ENCODE measurements at places on chromosomes 16 and 17.

- no peak for DNase-seq
Measured at GRCh38 chr17:80785477-80786178, 206.0 kb upstream of the CHMP6 start.

GRCh38 chr17:81254955-81255717 is 16.0 kb downstream of the NDUFAF8 start:
- DNase-seq = no peak

DNA sequence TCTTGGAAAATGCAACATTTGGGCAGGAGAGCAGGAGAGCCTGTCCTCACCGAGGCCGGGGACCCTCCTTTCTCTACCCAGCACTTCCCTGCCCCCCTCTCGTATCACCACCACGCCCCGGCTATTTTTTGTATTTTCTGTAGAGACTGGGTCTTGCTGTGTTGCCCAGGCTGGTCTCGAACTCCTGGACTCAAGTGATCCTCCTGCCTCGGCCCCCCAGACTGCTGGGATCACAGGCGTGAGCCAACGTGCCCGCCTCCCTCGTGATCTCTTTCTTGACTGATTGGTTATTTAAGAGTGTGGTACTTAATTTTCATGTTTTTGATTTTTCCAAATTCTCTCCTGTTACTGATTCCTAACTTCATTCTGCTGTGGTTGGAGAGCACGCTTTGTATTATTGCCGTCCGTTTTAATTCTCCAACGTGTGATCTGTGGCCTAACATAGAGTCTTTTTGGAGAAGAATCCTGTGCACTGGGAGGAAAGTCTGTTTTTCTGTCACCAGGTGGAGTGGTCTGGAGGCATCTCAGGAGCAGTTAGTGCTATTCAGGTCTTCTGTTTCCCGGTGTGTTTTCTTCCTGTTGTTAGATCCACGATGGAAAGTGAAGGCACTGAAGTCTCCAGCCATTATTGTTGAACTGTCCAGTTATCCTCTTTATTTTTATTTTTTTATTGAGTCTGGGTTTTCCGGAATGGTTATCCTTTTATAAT is 40.4 kb downstream of the ZNF778 start:
- DNase-seq = no peak

- no peak for DNase-seq
Measured at GRCh38 chr16:86100205-86101136, 201.5 kb downstream of the IRF8 start.

DNA sequence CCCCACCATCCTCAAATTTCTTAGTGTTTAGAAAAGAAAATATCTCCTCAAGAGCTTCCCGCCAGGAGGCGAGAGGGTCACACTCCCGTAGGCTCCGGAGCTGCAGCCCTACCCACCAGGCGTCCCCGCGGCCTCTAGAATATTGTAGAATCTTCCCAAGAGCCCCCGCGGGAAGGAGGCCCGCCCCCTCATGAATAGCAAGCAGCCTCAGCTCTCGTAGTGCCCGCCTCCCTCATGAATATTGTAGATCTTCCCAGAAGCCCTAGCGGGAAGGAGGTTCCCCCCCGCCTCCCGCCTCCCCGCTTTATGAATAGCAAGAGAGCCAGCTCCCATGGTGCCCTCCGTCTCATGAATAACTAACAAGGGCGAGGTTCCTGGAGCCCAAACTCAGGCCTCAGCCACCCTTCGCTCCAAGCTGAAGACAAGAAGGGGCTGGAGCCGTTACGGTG is at the start of gene FBXO47:
FBXO47 (minus strand) TSS at position 114 of the 449 bp plus-strand sequence. CDS start 4,378 bp downstream, outside the sequence.
- peak; percentile 20 for DNase-seq

DNA sequence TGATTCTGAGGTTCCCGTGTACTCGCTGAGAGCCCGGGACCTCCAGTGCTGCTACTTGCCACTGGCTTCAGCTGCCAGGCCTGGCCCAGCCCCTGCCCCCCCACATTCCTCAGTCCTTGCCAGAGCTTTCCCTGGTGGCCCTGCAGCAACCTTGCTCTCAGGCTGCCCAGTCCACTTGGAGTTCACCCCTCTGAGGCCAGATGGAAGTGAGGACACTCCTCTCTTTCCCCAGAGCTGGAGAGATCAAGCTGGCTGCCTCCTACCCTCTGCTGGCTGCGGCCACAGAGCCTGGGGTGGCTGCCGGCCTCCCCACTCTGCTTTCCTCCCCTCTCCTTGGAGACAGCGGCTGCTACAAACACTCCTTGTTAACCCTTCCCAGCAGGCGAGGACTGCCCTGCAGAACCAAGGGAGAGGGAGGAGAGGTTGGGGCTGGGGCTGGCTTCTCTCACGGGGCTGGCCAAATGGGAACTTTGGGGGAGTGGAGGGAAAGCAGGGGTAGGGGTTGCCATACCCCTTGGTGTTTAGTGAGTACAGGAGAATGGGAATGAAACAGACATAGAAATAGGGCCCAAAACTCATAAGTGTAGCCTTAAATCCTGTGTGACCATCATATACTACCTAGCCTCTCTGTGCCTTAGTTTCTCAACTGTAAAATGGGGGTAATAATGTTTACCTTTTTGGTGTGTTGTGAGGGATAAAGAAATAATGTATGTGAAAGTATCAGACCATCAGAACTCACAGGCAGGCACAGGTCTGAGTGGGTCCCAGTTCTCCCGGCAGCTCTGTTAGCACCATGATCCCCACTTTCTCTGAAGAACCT is at the start of gene GAS2L2:
GAS2L2 (minus strand) TSS at position 295 of the 820 bp plus-strand sequence. CDS start 389 bp downstream, outside the sequence.
- DNase-seq = no peak

- DNase-seq = no peak
Measured at GRCh38 chr17:58335061-58335731, 6.6 kb upstream of the TSPOAP1 start.

- DNase-seq = no peak
Measured at GRCh38 chr17:1736348-1737281, 6.1 kb upstream of the SERPINF2 start.

DNA sequence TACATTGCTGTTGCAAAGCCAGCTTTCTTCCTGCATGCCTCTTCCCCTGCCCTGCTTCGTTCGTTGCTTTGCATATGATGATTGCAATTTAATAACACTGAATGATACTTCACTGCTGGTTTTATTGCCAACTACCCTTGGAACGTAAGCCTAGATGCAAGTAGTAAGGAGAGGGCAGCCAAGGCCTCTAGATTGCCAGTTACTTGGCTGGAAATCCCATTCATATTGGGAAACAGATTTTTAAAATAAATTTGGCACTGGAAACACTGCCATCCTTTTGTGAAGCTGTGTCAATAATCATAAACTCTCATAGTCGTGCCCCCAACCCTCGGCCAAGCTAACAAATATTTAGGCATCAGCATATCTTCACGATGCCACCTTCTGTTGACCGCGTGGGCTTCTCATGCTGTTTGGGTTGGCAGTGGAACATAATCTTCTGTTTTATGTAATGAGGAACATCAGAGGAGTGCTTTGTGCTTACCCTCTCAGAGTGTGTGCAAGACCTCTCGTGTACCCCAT is 86.5 kb downstream of the MAP2K6 start:
- DNase-seq = no peak

DNA sequence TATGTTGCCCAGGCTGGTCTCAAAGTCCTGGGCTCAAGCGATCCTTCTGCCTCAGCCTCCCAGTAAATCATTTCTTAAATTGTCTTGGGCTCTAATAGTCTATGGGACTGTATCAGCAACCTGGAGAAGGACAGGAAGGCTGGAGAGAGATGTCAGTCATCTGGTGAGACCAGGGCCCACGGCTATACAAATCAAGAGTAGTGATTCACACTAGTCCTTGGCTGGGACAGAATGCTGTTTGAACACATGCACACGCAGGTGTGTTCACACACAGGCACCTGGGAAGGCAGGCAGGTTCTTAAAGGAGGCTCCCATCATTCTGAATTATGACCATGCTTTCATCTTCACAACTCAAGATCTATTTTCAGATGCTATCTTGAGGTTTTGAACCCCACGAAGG is 14.1 kb downstream of the NQO1 start:
- no peak for DNase-seq

GRCh38 chr17:57077000-57077399 is 8.0 kb upstream of the AKAP1 start:
- no peak for DNase-seq

- DNase-seq = no peak
Measured at GRCh38 chr16:23155445-23156049, 6.3 kb upstream of the USP31 start.

DNA sequence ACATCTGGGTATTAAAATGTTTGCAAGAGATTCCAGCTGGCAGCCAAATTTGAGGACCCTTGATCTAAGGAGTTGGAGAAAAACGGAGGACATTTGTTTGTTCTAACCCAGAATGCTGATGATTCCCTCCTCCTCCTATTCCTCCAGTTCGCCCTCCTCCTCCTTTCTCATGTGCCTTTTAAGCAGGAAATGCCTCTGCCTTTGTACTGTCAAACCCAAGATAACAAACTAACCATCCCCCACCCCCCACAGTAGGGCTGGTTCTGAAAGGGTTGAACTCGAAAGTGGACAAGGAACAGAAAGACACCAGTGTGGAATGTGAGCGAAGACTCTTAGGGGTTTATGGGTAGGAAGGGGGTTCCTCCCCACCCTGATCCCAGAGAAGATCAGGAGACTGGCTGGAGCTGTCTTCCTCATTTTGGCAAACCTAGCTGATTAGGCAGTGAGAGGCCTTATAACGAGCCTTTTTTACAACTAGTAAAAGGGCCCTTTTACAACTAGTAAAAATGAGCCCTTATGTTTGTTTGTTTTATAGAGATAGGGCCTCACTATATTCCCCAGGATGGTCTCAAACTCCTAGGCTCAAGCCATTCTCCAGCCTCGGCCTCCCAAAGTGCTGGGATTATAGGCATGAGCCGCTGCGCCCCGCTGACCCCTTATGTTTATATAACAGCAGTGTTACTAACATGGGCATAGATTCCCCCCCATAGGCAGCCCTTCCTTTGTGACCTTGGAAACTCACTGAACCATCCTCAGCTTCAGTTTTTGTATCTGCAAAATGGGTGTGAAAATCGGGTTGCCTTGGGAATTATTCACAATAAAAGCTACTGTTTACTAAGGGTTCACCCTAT is 975 bp downstream of the CHD9 start:
- no peak for DNase-seq

DNA sequence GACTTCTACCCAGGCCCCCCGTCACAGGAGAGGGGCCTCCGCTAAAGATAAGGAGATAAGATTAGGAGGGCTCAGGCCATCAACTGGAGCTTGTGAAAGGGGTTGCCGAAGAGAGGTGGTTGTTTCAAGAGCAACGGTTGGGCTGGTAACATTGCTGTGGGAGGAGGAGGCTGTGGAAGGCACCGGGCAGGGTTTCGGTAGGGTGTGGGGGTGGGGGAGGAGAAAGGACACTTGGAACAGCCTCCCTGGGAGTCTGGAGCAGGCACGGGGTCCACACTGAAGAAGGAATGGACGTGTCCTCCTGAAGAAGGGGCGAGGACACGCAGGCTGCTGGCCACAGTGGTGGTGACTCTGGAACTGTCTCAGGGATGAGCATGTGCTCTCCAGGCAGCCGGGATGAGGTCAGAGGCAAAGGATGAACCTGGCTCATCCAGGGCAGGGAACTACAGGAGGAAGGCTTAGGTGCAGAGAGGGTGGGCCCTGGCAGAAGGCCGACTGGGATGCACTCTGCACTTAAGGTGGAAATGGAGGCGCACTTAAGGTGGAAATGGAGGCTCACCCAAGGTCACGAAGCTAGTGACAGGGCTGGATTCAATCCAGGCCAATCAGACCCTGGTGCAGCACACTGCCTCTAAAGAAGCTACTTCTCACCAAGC is 1.2 kb upstream of the EPX start:
- no peak for DNase-seq

DNA sequence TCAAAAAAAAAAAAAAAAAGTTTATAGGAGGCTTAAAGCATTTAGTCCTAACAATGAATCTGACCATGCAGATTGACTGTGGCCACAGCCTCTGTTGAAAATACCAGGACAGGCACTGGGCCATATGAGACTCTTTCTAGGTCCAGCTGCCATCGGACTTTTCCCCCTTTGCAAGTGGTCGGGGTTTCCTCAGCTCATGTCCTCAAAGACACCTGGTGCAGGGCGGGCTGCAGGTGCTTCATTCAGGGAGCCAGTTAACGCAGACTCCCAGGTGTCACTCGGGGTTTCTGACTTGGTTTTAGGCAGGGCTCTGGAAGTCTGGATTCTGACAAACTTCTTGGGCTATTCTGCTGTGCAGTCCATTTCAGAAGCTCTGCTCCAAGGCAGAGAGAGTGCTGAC is 20.9 kb downstream of the ELAC2 start:
- DNase-seq = no peak

DNA sequence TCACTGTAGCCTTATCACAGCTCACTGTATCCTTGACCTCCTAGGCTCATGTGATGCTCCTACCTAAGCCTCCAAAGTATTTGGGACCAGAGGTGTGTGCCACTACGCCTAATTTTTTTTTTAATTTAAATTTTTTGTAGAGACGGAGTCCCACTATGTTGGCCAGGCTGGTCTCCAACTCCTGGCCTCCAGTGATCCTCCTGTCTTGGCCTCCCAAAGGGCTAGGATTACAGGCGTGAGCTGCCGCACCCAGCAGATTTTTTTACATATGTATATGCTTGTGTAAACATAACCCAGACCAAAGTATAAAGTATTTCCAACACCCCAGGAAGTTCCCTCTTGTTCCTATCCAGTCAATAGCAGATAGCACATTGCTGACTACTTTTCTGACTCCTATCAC is 1.7 kb upstream of the PGP start:
- DNase-seq = no peak

DNA sequence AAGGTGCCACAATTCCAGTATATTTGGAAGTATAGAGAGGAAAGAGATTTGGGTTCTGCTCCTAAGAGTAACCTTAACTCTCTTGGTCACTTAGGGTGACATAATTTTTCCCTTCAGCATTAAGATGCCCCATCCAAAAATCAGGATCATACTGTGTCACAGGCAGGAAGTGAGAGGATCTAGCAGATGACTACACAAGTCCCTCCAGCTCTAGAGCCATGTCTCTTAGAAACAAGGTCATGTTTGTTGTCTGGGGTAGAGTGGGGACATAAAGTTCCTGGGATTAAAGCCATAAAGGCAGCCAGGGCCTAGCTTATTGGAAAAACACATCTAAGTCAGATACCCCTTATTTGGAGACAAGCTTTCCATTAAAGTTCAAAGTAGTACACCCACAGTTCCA is 2.7 kb downstream of the CCL8 start:
- DNase-seq = no peak

- DNase-seq = no peak
Measured at GRCh38 chr16:647173-647902, 1.8 kb upstream of the WDR90 start.

DNA sequence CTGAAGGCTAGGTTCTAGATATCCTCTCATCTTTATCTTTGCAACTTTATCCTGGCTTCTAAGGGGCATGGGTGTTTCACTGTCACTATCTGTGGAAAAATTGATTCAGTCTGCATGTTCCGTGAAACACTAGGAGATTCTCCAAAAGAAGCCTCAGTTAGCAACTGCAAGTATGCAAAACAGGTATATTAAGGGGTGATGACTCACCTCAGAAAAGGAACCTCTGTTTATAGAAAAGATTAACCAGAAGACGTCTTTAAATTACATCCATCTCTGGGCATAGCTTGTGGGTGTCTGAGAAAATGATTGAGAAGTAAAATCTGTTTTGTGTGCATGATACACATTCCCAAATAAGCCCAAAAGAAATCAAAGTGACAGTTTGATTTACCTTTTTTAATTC is 353.8 kb upstream of the HSBP1 start:
- no peak for DNase-seq

All from NCI-H1930 (cell line).